ENCODE measurements at places on chromosomes 11 and 22.

DNA sequence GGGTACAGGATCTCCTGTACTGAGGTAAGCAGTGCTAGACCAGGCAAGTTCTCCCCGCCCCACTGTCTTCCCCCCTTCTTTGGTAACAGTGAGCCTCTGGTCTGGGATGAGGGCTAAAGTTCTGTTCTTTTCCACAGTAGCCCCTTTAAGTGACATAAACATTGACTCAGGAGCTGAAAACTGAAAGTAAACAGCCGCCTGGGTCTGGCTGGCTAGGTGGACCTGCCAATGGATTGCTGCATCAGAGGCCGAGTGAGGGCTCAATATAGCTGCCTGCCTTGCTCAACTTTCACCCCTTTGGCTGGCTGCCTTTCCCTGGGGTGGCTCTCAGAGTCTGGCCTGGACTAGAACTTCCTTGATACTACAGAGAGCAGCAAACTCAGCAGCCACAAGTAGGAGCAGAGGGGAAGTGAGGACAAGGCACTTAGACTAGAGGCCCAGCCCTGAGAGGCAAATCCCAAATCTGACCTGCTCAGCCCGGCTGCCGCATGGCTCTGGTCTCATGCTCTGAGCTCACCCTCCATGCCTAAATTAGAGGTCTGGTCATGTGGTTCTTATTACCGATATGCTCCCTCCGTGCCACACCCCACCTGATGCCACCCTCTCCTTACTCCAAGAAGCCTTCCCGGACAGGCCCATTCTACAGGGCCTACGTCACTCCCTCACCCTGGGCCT, 9.6 kb upstream of the UCP3 start:
- peak; percentile 29 for DNase-seq

DNA sequence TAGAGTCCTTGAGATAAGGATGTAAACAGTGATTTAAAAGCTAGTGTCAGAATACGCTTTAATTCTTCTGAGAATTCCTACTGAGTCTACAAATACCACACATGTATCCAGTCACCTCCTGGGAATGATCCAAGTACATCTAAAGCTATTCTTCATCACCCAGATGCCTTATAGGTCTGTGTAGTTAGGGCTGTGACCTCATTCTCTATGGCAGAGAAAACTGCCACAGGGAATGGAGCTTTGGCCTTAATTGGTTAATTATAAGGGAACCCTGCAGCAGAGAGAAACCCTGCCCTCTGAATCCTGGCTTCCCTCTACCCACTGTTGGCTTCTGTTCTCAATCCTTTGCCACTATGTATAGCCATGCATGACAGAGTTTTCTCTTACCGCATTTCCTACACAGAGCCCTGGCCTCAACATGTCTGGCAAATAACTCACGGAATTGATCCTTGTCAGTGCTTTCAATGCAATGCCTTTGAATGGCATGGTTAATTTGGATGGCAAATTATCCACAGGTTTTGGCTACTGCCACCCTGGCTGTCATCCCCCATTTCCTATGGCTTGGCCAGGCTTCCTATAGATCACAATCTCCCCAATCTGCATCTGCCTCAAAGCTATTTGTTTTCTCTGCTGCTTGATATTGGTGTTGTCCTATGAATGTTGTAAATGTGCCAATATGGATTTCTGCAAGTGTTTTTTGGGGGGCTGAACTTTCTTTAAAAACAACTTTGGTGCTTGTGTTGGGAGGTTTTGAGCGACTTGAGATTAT, 2.9 kb downstream of the DIXDC1 start:
- no peak for DNase-seq

DNA sequence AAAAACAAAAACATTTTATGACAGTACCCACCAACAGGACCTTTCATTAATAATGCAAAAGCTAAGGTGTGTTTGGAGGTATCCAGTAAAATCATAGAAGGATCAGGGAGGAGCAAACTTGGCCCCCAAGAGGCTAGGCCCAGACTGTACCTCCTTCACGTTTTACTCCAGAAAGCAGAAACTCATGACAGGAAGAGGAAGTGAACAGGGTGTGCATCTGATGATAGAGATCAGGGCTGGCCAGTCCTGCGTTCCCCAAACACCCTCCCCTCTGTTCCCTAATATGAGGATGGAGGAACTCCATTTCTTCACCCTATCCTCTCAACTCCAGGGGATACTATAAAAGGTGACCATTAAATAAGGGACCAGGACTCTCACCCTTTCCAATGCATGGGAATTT, 10.2 kb upstream of the MS4A12 start:
- peak; percentile 67 for DNase-seq

- no peak for DNase-seq
Measured at GRCh38 chr11:2251138-2251537, 19.2 kb downstream of the ASCL2 start.

DNA sequence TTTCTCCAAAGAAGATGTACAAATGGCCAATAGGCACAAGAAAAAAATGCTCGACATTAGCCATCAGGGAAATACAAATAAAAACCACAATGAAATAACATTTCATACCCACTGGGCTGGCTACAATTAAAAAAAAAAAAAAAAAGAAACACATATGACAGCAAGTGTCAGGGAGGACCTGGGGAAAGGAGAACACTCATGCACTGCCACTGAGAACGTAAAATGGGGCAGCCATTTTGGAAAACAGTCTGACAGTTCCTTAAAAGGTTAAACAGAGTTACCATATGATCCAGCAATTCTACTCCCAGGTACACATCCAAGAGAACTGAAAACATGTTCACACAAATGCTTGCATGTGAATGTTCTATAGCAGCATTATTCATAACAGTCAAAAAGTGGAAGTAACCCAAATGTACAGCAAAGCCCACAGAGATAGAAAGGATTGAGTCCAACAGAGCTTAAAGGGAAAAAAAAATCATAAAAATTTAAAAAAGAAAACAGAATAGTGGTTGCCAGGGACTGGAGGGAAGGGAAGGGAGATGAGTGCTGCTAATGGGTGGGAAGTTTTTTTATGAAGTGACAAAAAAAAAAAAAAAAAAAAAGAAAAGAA, 48.4 kb upstream of the CYP2D6 start:
- no peak for DNase-seq

- no peak for DNase-seq
Measured at GRCh38 chr11:14934641-14935351, 37.4 kb downstream of the CALCA start.

- DNase-seq: no peak
Measured at GRCh38 chr22:49116021-49116420, 711.7 kb downstream of the BRD1 start.

GRCh38 chr11:11296434-11296833, 56.6 kb downstream of the CSNK2A3 start:
- no peak for DNase-seq

- peak; percentile 39 for DNase-seq
Measured at GRCh38 chr11:59556115-59556916, 45.0 kb downstream of the OR4D9 start.

GRCh38 chr11:66051766-66052663, at the start of gene SF3B2:
Gene SF3B2, plus strand, starts transcription at chr11:66052364. Its CDS starts 21 bp downstream, at chr11:66052385.
- DNase-seq: peak; percentile 86

GRCh38 chr22:22178992-22179391, 65.6 kb upstream of the VPREB1 start:
- no peak for DNase-seq

- DNase-seq: no peak
Measured at GRCh38 chr11:69233744-69234570, 60.0 kb upstream of the MYEOV start.

GRCh38 chr22:17268501-17269223, 49.4 kb upstream of the ADA2 start:
- no peak for DNase-seq

- DNase-seq: peak; percentile 70
Measured at GRCh38 chr11:47917599-47918369, 62.6 kb upstream of the PTPRJ start.

- no peak for DNase-seq
Measured at GRCh38 chr11:22346282-22346681, 8.1 kb downstream of the SLC17A6 start.

GRCh38 chr11:23111527-23111926, 251.3 kb upstream of the CCDC179 start:
- no peak for DNase-seq

GRCh38 chr22:37314315-37315074, 32.2 kb downstream of the CYTH4 start:
- peak; percentile 44 for DNase-seq

DNA sequence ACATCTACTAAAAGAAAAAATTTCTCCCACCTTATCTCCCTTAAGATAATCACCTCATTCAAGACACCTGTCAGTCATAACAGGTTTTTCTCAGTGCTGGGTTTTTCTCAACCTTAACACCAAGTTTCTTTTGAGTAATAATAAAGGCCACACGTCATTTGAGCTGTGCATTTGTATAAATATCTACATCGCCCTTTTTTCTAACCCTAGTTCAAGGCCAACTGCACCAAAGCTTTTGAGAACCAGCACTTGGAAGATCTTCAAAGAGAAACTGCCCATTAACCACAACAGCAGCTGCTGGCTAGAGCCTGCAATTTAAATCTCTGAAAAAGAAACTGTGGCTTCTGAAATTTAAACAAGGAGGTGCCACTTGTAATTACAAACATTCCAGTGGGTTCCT, 6.9 kb downstream of the CADM1 start:
- no peak for DNase-seq

DNA sequence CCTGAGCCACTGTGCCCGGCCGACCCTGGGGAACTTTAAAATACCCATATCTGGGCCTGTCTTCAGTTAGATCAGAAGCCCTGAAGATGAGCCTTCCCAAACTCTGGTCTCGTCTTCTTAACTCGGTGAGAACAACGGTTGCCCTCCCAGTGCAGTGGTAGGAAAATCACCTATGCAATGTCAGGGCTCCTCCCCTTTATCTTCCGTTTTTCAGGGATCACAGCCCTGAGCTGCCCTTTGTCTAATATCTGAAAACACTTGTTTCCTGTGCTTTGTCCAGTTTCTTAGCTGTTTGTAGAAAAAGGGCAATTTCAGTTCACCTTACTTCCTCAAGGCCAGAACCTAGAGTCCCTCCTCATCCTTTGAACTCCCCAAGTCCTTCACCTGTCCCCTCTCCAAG, 9.4 kb downstream of the DRAP1 start:
- no peak for DNase-seq

GRCh38 chr11:116517584-116517983, 255.2 kb downstream of the BUD13 start:
- DNase-seq: no peak

- no peak for DNase-seq
Measured at GRCh38 chr22:42145175-42145574, 14.6 kb upstream of the CYP2D6 start.

DNA sequence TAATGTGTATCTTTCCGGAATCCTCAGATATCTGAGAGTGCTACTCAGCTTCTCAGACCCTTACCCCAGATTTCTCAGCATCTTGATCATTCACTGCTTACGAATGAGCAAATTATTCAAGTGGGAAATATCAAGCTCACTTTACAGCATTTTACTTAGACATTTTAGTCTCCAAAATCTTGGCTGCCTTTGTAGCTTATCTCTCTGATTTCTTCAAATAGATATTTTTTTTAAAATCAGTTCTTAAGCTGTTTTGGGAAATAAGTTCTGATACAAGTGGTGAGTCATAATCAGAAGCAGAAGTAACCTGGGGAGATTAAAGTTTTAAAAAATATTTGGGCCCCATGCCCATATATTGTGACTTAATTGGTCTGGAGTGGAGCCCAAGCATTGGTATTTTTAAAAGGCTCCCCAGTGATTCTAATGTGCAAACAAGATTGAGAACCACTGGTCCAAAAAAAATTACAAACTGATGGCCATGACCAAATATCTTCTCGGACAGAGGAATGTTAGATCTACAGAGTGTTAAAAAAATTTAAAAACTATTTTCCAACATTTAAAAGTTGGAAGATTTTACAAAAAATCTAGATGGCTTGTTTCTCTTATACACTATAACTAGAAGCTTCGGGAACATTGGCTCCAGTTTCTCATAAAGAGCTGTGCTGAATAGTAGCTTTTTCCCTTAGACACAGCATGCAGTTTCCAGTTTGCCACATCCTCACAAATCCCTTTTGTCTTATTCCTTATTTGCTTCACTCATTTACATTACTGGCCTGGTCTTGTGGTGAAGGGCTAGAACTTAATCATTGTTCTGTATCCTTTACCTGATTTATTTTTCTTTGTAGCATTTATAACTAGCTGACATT, 87.8 kb upstream of the BMAL1 start:
- DNase-seq: no peak

GRCh38 chr11:36581536-36581935, 12.8 kb upstream of the IFTAP start:
- no peak for DNase-seq

- no peak for DNase-seq
Measured at GRCh38 chr11:70730411-70730810, 332.1 kb downstream of the CTTN start.

- no peak for DNase-seq
Measured at GRCh38 chr11:61168042-61168688, 6.9 kb upstream of the VPS37C start.

DNA sequence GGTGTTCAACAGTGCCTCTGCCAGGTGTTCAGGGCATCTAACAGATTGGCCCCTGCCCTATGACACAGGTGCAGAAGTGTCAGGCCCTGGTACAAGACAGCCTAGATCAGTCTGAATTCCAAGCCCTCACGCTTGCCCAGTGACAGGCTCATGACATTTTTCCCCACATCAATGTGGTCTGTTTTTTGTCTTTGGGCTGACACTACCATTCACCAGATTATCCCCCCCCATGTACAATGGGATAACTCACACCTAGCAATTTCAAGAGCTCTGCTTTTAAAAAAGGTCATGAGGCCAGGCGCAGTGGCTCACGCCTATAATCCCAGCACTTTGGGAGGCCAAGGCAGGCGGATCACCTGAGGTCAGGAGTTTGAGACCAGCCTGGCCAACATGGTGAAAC, 155.5 kb upstream of the PITPNB start:
- DNase-seq: no peak

GRCh38 chr22:35792506-35792905, 74.8 kb downstream of the APOL5 start:
- no peak for DNase-seq

DNA sequence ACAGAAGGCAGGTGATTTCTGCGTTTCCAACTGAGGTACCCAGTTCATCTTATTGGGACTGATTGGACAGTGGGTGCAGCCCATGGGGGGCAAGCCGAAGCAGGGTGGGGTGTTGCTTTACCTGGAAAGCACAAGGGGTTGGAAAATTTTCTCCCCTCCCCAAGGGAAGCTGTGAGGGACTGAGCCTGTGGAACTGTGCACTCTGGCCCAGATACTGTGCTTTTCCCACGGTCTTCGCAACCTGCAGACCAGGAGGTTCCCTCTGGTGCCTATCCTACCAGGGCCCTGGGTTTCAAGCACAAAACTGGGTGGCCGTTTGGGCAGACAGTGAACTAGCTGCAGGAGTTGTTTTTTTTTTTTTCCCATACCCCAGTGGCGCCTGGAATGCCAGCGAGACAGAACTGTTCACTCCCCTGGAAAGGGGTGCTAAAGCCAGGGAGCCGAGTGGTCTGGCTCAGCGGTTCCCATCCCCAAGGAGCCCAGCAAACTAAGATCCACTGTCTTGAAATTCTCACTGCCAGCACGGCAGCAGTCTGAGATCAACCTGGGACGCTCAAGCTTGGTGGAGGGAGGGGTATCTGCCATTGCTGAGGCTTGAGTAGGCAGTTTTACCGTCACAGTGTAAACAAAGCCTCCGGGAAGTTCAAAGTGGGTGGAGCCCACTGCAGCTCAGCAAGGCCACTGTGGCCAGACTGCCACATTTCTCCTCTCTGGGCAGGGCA, 97.2 kb downstream of the JRKL start:
- DNase-seq: no peak

- no peak for DNase-seq
Measured at GRCh38 chr11:65850217-65851082, 7.5 kb downstream of the CFL1 start.

Data from bone marrow (tissue), 2 donors.